Fibroblast of skin of right quadriceps (primary cell): ENCODE measurements at places on chromosomes 5 and 9.

- DNase-seq = no peak
Observed at GRCh38 chr9:135104761-135105160, 17.3 kb downstream of the OLFM1 start.

- DNase-seq = peak; percentile 50
Observed at GRCh38 chr9:98742325-98743280, 33.9 kb upstream of the GABBR2 start.

GRCh38 chr5:170623576-170624181, 119.9 kb downstream of the KCNIP1 start:
- peak; percentile 29 for DNase-seq

DNA sequence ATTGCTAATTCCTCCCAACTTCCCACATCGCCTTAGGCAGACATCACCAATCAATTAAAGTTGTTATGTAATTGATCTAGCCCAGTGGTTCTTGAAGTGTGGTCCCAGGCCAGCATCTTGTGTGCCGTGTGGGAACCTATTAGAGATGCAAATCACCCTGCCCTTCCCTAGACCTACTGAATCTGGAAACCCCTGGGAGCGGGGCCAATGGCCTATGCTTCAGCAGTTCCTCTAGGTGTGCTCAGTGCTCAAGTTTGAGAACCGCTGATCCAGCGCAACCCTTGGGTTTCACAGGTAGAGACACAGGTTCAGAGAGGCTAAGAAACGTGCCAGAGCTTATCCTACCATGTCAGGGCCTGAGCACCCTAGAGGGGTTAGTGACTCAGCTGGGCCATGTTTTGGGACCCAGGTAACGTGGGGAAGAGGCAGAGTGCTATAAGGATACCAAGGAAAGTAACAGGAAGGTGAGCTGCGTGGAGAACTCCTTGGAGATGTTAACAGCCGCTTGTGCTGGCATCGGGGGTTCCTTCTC, 4.4 kb downstream of the SLC34A1 start:
- DNase-seq = no peak

GRCh38 chr5:154972476-154973080, 31.7 kb downstream of the MRPL22 start:
- DNase-seq = peak; percentile 28

- peak; percentile 17 for DNase-seq
Observed at GRCh38 chr9:126705767-126706697, 92.3 kb downstream of the LMX1B start.

- peak; percentile 67 for DNase-seq
Observed at GRCh38 chr9:22214497-22215031, 205.5 kb upstream of the CDKN2B start.

- DNase-seq = peak; percentile 52
Observed at GRCh38 chr5:125190232-125191087, 444.0 kb upstream of the ZNF608 start.

DNA sequence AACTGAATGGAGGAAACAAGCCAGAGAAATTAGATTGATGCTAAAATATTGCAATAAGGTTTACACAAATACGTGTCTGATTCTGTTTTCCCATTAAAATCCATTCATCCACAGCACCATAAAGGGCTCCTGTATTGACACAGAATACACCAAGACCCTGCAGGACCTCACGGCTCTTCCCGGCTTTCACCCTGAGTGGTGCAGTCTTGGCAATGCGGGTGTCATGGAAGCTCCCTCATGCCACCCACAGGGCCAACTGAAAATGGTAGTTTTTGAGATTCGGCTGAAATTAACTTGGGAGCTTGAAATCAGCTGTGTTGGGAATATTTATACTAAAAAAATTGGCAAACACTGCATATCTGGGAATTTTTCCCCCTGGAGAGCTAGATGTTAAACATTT, 17.3 kb upstream of the EXOC3 start:
- DNase-seq = no peak

DNA sequence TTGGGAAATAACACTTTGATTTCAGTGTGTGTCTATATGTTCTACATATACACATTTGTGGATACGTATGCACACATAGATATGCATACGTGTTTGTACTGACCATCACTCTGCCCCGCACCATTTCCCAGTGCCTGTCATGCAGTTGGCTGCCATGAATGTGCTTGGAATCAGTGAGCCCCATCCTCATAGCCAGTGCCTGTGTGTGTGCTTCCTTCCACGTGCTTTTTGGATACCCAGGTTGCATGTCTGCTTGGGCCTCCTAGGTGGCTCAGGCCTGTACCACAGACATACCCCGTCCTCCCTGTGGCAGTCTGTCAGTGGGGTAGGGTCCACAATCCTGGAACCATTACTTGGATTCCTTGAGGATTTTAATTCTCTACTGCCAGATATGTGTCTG, 243.6 kb downstream of the FANCC start:
- DNase-seq = no peak

DNA sequence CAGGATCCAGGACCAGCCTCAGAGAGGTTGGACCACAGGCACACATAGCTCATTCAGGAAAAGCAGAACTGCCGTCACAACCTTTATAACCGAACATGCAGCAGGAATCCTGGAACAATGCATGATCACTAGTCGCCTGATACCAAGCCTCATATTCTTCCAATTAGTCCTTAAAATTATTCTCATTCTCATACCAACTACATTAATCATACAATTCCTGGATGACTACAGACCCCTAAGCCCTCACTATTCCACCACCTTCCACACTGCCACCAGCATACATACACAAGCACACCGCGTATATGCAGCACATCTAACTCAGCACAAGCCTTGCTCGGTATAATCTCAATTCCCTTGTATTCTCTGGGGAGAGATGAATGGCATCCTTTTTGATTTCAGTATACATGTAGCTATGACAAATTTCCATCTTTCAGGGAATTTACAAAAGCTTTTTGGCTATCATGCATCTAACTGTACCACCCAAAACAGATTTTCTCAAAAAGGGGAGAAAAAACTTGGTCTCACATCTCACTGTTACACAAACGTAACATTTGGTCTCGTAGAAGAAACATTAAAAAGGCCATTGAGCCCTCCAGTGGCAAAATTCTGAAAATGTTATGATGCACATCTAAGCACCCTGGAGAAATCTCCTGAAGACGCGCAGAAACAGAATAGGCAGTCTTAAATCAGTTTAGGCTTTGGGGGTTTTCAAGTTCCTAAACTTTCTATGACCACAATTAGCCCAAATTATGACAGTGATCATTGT, 46.2 kb downstream of the MCTP1 start:
- DNase-seq = peak; percentile 58

DNA sequence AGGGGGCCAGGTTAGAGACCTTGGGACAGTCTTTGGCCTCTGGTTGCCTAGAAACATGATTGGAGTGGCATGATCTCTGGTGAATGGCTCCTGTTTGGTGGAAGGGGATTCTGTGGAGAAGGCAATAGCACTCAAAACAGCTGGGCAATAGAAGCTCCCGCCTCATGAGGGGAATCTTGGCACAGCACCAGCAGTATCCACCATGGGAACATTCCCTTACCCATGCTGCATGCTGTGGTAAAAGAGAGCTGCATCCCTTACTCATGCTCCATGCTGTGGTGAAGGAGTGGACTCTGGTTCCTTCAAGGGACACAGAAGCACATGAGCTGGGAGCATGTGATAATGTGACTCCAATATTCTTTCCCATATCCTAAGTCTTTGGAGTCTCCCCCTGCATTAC, 160.6 kb downstream of the PJA2 start:
- no peak for DNase-seq

DNA sequence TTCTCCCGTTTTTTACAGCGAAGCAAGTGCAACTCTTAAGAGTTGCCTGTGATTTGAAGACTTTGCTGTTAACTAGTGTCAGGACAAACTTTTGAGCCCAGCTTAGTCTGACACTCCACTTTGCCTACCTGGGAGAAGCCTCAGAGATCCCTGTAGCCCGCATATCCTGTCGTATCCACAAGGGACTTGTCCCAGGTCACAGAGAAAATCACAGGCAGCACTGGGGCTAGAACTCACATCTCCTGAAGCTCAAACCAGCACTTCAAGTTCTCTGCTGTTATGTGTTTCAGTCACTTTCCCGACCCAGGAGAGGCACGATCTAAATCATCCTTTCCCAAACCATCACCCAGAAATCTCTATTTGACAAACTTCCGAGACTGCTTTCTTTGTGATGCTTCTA, 584.5 kb downstream of the ACTL7B start:
- no peak for DNase-seq

GRCh38 chr9:90019626-90020025, 414.8 kb downstream of the GADD45G start:
- DNase-seq = no peak

DNA sequence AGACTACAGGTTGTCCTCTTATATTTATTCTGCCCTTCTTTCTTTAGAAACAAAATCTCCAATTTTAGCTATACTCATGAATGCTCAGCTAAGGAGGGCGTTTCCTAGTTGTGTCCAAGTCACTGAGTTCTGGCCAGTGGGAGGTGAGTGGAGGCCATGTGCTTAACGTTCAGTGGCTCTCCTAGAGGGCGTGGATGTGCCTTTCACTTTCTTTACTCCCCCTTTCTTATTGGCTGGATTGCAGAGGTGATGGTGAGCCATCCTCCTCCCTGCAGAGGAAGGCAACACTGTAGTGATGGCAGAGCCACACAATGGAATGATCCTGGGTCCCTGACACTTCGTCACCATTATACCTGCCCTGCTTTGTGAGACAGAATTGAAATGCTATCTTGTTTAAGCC, 54.6 kb downstream of the ALG2 start:
- DNase-seq = no peak

GRCh38 chr5:137582218-137582617, 83.1 kb upstream of the SPOCK1 start:
- no peak for DNase-seq

DNA sequence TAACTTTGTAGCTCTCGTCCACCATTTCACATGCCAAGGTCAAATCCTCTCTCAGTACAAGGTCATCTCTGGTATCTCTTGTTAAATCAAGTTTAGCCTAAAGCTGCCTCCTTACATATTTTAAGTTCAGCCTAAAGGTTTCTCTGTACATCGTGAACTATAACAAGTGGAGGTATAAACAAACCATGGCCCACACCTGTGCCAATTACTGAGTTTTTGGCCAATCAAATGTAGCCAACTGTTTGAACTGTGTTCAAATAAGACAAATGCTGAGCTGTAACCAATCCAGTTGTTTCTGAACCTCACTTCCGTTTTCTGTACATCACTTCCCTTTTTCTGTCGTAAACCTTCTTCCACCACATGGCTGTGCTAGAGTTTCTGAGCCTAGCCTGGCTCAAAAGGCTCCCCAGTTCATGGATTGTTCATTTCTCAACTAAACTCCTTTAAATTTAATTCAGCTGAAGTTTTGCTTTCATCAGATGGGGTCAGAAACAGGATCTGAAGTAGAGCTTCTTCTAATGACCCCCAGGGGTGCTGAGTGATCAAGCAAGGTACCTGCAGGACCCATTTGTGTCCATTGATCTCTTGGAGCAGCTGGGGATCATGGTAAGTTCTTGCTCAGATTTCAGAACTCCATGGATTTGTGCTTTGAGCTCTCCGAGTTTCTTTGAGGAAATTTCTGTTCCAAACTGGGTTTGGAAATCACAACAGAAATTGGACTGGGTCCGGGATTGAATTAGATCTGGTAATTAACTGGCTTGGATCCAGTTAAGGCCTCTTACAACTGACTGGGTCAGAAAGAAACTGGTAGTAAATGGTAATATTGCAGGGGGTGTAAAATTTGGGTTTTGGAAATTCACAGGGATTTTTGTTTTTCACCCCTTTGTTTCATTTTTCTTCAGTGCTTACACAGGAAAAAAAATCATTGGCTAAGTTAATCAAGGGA, 11.0 kb upstream of the NANS start:
- DNase-seq = no peak

DNA sequence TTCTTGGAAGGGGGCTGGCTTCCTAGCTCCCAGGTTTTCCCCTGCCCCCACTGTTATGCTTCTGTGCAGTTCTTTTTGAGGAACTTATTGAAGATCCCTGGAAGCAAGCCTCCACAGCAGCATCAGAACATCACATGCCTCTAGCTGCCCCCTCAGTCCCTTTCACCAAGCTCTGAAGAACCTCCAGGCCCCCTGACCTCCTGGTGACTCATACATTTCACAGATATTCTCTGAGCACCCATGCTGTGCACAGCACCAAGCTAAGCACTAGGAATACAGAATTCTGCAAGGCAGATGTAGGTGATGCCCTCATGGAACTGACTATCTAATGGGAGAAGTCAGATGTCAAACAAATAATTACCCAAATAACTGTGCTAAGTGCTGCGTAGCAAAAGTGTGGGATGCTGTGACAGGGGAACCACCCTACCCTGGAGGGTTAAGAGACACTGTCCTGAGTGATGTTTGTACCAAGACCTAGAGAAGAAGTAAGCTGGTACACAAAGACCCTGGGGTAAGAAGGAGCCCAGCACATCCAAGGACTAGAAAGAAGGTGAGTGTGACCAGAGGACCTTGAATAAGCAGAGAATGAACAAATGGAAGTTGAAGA, 213.7 kb upstream of the NR4A3 start:
- DNase-seq = peak; percentile 21
